CD8-positive, alpha-beta memory T cell (primary cell): ENCODE measurements at places on chromosomes 2 and 18. TPM values are rescaled to one million over a fixed set of nuclear protein-coding genes. Genes with fewer than 3 reads are reported as not detected.

GRCh38 chr2:63049970-63050333, 678 bp upstream of the OTX1 start:
- DNase-seq: no peak

Gene UGT1A1
- not detected for total RNA-seq

DNA sequence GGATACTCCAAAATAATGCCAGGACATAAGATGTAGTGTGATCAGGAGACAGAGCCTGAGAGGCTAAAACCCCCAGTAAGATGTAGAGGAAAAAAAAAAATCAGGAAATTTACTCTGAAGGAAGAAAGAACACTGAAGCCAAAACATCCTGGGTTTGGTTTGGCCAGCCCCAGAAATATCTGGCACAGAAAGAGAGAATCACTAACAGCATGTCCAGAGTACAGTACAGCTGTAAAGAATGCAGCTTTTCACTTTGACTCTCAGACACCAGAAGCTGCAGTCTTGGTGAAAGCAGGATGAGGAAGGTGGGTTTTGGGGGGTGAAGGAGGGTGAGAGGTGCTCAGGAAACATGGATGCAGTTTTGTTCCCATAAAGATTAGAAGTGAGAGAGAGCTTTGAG, 1577.7 kb upstream of the ACVR2A start:
- DNase-seq: no peak

Gene GALR1
- not detected for total RNA-seq

DNA sequence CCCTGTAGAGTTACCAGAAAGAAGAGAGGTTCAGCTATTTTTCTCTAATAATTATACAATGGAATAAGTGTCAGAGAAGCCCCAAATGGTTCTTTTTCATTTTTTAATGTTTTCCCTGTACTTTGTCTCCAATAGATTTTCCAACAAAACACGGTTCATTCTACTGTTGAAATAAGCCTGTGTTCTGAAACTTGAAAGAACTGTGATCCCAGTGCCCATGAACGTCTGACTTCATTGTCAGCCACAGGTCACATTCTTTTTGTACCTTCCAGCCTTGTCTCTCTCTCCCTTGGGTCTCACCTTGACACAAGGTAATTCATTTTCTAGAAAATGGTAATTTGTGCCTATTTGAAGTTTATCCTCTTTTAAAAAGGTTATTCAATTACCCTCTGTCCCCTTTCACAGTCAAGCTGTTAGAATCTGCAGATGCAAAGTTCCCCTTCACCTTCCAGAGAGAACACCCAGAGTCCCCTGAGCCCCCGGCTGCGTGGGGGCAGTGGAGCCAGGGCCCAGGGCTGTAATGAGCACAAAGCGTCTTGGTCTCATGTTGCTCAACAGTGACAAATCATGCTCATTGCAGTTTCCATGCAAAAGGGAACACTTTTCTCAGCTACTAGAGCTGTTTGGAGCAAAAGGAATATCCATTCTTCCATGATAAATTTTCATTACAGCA, 115.2 kb downstream of the SPHKAP start:
- no peak for DNase-seq

GRCh38 chr2:37711308-37711731, 39.9 kb upstream of the CDC42EP3 start:
- DNase-seq: peak; percentile 8

DNA sequence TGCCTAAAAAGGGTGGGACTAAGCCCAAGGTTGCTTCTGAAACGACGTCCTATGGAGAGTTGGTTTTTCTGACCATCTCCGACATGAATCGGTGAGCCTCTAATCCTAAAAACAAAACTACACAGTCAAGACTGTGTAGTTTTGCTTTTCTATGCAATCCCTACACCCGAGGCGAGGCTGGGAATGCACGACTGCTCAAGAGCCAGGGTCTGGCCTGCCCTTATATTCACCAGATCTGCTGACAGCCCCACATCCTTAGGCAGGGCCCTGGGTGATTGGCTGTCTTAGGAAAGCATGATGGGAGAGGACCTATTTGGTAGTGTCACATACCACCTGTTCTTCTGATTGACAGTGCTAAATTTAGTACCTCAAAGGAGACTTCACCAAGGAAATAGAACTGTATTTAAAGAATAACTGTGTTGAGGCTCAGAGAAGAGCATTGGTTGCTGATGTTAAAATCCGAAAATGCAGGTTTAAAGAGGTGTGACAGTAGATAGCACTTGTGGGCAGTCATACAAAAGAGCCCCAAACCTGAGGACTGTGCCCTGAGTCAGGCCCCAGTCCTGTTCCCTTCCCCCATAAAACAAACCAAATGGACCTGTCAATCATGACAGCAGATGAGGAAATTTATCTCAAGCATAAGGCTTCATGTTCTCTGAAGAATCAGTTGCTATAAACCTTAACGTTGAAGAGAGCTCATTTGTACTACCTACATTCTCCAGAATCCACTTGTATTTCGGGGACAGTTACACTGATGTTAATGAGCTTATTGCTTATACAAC, at the start of gene TTN:
TSS of gene TTN (minus strand) at position 197 of the 782 bp plus-strand sequence. CDS start 2,781 bp downstream, outside the sequence.
- no peak for DNase-seq

DNA sequence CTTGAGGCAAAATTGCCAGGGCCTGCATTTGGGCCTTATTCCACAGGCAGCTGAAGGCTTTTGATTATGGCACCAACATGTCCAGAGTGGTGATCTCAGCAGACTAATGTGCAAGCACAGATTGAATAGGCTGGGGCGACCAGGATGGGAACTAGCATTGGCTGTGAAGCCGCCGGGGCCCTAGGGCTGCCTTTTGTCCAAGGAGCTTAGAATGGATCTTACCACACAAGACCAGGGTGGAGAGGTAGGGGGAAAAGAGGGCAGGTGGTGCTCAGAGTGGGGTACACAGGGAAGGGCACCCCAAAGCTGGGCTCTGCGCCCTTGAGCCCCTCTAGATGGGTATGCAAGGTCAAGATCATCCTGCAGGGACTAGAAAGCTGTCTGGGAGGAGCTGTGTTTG, 23.1 kb downstream of the PSD4 start:
- no peak for DNase-seq
